ENCODE measurements at places on chromosomes 1 and 21.

- DNase-seq = no peak
These were observed 1.4 kb downstream of the EIF4G3 start for GRCh38 chr1:21175324-21175669.

DNA sequence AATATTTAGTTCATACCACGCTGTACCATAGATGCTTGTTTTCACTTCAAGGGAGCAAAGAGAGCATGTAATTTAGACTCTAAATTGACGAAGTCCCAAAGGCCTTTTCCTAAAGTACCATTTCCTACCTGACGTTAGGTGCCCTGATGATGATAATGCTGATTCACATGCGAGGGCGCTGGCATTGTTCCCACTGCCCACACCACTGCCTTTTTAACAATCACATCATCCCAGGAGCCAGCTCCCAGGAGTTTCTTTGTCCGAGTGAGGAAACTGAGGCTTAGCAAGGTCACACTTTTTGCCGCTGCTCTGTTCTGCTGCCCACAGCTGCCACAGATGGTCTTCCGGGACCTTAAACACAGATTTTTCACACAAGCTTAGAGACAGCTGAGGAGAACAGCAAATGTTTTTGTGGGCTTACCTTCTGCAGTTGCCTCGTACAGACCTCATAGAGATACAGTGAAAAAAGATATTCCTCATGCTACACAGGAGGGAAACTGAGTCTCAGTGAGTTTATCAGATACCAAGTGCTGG is 69.4 kb downstream of the EVA1C start:
- no peak for DNase-seq

- no peak for DNase-seq
These were observed 6.5 kb upstream of the GRIK3 start for GRCh38 chr1:37040773-37041172.

DNA sequence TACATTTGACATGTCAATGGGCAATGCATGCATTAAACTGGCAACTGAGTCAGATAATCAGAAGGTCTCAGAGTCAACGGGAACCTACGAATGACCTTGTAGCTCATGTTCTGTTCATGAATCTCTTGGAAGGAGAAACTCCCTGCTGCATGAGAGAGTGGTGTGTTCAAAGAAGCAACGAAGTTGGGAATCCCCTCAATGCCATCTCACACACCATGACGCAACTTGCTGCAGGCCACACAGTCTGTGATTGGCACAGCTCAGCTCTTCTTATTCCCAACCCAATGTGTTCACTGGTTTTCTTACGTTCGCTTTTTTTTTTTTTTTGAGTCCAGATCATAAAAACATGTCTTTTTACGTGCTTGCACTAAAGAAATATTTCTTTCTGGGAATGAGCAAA is 53.5 kb upstream of the PRDM2 start:
- DNase-seq = no peak

DNA sequence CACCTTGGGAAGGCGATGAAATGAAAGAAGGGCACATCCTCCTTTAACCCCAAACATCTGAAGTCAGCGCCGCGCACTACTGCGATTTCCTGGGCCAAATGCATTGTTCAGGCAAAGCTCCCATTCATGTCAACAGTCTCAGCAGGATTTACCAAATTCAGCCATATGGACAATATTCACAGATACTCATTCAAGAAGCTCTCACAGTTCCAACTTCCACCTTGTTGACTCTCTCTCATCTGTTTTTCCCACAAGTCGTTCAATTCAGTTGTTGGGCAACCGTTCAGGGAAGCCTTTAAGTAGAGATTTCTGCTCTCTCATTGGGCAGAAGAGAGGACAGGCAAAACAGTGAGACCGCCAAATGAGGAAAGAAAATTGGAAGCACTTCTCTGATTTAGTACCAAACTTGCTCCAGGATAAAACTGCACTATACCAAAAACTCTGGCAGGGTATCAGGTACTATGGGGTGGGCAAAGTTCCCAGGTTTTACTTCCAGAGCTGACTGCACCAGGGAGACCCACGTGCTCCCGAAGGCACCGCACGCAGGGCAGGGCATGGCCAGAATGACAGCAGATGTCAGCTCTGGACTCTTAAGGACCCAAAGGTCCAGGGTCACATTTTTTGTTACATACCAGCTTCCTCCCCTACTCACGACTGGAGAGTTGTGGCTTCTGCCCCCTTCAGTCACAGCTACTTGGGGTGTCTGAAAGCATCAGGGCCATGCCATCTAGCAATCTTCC is 668.8 kb downstream of the KIF26B start:
- no peak for DNase-seq

DNA sequence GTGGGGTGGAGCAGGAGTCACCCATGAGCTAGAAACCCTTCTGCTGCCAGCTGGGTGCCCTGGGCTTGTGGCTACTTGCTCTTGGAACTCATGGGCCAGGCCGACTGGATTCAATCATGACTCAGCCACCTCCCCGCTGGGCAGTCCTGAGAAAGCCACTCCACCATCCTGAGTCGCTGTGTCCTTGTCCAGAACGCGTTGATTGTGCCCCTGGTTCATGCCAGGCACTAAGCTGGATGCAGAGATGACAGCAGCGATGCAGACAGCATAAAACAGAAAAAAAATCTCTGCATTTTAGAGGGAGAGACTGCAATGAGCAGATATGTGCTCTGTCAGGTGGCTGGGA is 10.6 kb downstream of the PADI1 start:
- DNase-seq = no peak

DNA sequence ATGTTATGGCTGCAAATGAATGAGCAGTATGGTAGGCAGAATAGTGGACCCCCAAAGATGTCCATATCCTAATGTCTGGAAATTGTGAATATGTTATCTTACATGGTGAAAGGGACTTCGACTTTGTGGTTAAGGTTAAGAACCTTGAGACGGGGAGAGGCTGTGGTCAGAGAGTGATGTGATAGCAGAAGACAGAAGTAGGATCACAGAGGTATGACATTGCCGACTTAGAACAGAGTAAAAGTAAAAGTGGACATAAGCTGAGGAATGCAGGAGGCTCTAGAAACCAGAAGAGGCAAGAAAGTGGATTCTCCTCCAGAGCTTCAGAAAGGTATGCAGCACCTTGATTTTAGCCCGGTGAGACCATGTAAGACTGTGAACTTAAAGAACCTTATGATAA is 74.6 kb downstream of the CTH start:
- no peak for DNase-seq

- no peak for DNase-seq
These were observed 47.7 kb downstream of the ELAVL4 start for GRCh38 chr1:50156241-50157010.
